A549 treated with CORT108297 at 1 μM for 4 hours (cell line): ENCODE measurements at places on chromosomes 6 and 20. TPM values are rescaled to one million over a fixed set of nuclear protein-coding genes. Genes with fewer than 3 reads are reported as not detected.

Gene ADGRB3
- not detected in 5 replicates for total RNA-seq

Gene RCAN2
- not detected in 5 replicates for total RNA-seq

Gene SLC2A10
- not detected in 5 replicates for total RNA-seq

Gene ANKRD6
- 1.3 to 1.8 TPM (median 1.6 TPM) in 5 replicates for total RNA-seq

Gene ULBP1
- total RNA-seq = 0.74 to 1.1 TPM (median 1.0 TPM) in 5 replicates

Gene ENPP4
- total RNA-seq = 0.21 to 0.46 TPM (median 0.30 TPM) in 5 replicates

Gene SMLR1
- total RNA-seq = not detected in 5 replicates

Gene CRYBG1
- 0.40 to 0.62 TPM (median 0.47 TPM) in 5 replicates for total RNA-seq
